ENCODE measurements at places on chromosomes 1 and 21. TPM values are rescaled to one million over a fixed set of nuclear protein-coding genes. Genes with fewer than 3 reads are reported as not detected.

OR2T6 gene
- total RNA-seq: not detected

BMP8A gene
- not detected for total RNA-seq

CD84 gene
- total RNA-seq: not detected

CCDC185 gene
- not detected for total RNA-seq

RNU1-4 gene
- total RNA-seq: 1,539 TPM
